ENCODE measurements at places on chromosomes 16 and 17.

DNA sequence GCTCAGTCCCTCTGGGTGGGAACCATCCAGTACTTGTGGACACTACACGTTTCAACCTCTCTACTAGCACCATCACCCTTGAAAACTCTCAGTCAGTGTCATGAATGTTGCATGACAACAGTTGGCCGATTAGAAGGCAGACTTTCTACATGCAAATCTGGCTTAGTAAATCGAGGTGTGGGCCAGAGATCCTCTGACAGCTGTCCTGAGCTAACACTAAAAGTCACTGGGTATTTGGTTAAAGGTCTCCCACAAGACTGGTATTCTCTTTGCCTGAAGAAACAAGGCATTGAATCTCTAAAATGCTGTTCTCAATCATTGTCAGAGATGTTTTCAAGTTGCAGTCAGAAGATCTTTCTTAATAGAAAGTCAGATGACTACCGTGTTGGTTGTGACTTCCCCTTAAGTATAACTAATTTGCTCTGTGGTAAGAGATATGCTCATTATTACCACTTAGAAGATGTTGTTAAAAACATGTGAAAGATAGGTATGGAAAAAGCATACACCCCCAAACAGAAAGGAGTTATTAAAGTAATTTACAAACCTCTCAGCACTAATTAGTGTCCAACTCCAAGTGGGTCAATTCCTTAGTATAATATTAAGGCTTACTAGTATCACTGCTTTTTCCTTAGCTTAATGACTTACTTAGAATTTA lies 62.3 kb downstream of the WNT3 start:
- no peak for DNase-seq

- no peak for DNase-seq
These were observed 6.4 kb downstream of the SMURF2 start for GRCh38 chr17:64655704-64656103.

GRCh38 chr17:34117332-34117731 lies 137.8 kb upstream of the CCL2 start:
- DNase-seq: no peak

DNA sequence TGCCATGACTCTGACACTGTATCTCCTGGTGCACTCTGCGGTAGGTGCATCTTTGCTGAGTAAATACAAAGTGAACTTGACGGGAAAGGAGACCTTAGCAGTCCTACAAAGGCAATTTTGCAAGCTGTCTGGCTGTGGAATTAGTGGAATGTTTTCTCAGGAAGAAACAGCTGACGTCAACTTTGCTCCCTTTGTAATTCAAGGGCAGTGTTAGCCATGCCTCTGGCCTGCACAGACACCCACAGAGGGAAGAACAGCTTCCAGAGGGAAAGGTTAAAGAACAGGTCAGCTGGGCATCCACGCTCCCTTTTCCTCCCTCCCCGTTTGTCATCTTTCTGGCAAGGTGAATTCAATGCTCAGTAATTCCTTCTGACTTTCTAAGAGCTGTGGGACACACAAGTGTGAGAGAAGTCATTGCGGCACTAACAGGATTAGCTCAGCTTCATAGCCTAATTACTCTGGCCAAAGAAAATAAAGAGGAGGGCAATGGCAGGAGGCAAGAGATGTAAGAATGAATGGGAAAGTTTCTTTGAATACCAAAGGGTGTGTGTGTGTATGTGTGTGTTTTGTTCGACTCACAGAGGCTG lies 476.9 kb upstream of the GOT2 start:
- DNase-seq: no peak

GRCh38 chr17:33797181-33797580 lies 457.9 kb upstream of the CCL2 start:
- DNase-seq: no peak

DNA sequence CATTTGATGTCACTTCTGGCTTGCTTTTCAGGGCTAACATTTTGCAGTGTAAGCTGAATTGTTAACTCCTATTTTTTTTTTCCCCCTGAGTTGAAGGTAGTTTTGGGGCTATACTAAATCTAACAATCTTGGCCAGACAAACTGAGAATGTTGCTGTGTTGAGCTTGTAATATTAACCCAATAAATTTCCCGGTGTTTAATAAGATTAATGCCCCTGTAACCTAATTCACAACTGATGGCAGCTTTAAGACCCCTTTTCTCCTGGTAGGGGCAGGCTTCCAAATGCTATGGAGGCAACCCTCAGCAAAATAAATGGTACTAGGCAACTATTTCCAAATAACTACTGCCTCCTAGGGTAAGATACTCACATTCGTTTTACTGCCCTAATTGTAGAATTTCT lies 549.6 kb upstream of the KIF2B start:
- no peak for DNase-seq

DNA sequence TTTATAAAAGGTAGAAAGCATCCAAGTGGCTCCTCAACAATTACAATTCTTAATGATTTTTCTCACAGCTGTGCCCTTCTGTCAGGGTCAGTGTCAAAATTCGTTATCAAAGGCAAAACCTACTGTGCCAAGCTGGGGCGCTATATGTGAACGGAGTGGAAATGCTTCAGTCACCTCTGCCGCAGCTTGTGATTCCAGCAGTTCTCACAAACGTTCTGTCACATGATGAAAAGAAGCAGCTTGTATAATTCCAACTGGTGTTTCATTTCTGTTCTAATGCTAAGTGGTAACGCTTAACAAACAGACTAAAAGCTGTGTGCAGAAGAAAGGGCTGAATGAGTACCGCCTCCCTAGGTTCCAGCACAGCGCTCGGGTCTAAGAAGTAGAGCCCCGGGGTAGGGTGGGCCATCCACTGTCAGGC lies 14.2 kb downstream of the PLD6 start:
- DNase-seq: no peak

GRCh38 chr16:23288209-23288608 lies 13.9 kb upstream of the SCNN1B start:
- no peak for DNase-seq

DNA sequence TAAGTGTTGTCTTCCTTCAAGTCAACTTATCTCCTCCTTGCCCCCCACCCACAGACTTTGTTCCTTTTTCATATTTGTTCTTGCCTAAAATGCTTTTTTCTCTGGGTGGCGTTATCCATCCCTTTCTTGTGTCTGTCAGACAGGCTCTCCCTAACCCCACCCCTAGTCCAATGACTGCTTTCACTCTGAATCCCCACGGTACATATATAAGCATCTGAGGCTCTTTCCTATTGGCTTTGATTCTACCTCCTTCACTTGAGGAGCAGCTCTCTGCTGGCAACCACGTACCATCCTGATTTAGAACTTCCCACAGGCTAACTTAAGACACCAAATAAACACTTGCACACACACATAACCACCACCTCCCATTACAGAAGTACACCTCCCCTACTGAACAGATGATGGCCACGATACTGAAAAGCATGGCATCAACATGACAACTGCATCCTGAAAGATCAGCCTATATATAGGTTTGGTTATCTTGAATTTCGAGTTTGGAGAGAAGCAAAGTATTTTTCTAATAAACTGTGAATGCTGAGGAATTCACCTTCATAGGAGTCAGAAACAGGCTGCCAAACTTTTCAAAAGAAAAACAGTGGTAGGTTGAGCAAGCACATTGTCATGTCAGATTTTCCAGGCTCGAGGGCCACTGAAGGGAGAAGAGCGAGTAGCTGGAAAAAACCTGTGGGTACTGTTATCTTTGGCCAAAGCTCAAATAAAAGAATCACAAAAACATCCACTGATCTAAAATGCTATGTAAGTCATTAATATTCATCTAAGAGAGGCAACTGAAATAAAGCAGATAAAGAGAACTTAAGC lies 24.3 kb downstream of the STAT3 start:
- no peak for DNase-seq

DNA sequence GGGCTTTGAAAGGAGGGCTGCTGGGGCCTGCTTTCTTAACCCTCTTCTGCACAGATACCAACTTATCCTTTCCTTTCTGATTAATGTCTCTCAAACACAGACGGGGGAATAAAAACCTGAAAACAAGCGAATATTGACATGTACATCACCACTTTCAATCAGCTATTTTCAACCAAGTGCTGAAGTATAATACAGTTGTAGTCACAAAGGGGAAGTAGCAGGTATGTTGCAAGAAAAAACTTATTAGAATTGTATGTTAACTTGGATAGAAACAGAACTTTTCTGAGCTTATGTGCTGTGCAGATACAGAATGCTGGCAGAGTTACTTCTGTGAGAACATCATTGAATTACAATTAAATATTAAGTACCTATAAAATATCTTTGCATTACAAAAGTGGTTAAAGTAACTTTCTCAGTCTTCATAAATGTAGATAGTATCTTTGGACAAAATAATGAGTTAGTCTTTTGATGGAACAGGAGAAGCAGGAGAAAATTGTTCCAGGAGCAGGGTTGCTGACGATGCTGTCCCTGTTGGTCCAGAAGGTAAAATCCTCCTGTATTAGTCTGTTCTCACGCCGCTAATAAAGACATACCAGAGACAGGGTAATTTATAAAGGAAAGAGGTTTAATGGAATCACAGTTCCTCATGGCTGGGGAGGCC lies 59.5 kb downstream of the RPTOR start:
- no peak for DNase-seq

GRCh38 chr17:38416840-38417209 lies 11.4 kb upstream of the ARHGAP23 start:
- DNase-seq: no peak

GRCh38 chr17:1532836-1533602 lies 16.6 kb upstream of the INPP5K start:
- DNase-seq: no peak

- DNase-seq: no peak
These were observed 79.0 kb downstream of the PLD6 start for GRCh38 chr17:17127156-17127555.

GRCh38 chr17:67818110-67819002 lies 6.9 kb upstream of the BPTF start:
- no peak for DNase-seq

GRCh38 chr16:15572329-15573001 lies 70.5 kb downstream of the MARF1 start:
- no peak for DNase-seq

- no peak for DNase-seq
These were observed 1354.0 kb downstream of the CDH8 start for GRCh38 chr16:60682219-60682618.

DNA sequence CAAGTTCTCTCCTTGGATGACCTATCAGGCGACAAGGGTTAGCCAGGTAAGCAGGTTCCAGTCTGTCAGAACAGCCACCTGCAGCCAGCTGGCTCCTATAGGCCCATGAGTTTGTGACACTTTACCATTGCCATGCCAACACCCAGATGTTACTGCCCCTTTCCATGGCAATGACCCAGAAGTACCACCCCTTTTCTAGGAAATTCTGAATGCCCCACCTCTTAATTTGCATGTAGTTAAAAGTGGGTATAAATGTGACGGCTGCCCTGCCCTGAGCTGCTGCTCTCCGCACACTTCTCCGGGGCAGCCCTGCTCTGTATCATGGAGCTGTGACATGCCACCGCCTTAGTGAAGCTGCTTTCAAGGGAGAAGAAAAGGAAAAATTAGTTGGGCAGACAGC lies 10.0 kb upstream of the SECTM1 start:
- DNase-seq: no peak

- DNase-seq: no peak
These were observed 72.3 kb downstream of the CYTH1 start for GRCh38 chr17:78709751-78710181.

GRCh38 chr17:75712446-75712845 lies 8.8 kb upstream of the ITGB4 start:
- no peak for DNase-seq

- DNase-seq: no peak
These were observed 11.1 kb downstream of the PIMREG start for GRCh38 chr17:6455321-6455705.

- DNase-seq: no peak
These were observed 31.2 kb upstream of the TENT4B start for GRCh38 chr16:50121721-50122445.

DNA sequence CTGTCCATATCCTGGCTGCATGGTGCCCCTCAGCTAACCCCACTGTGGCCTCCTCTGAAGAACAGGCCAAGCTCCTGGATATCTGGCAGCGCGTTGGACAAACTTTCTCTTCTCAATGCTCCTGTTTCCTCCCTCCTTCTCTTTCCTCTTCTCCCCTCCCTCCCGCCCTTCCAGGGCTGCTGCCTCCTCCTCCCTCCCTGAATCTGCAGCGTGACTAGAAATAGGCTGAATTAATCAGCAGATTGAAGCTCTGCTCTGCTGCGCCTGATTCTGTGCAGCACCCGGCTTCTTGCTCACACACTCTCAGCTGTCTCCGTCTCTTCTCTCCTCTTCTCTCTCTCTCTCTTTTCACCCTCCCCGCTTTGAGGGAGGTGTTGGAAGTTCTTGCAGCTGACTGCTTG lies 19.8 kb downstream of the TMEM94 start:
- DNase-seq: peak; percentile 36

- no peak for DNase-seq
These were observed 73.2 kb downstream of the CMIP start for GRCh38 chr16:81517629-81518438.

- DNase-seq: no peak
These were observed 78.8 kb downstream of the BMERB1 start for GRCh38 chr16:15513156-15513555.

DNA sequence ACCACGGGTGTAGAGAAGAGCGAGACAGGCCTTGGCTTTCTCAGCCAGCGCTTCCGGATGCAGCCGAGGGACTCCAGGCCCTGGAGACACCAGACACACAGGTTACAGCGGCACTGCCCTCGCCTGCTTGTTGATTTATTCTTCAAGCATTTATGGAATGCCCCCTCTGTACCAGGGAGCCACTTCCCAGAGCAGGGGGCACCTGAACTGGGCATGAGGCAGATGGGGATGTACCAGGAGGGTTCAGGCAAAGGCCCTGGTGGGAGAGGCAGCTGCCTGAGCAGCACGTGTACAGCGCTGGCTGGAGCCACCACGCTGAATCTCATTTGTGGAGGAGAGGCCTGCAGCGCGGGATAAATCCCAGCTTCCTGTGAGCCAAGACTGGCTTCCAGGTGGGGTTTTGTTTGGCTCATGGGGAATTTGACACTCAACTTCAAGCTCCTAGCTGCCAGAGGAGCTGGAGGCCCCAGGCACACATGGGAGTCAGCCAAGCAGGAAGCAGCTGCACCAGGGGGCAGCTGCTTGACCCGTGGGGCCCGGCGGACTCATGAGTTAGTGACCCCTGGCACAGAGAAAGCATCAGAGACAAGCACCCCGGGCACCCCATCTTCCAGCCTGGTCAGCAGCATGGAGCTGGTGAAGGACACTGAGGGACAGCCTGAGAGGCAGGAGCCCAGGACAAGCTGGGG lies 59.7 kb downstream of the IL21R start:
- DNase-seq: no peak

- DNase-seq: no peak
These were observed 503.4 kb upstream of the CDH8 start for GRCh38 chr16:62539657-62540056.

- no peak for DNase-seq
These were observed 2.2 kb upstream of the RPL38 start for GRCh38 chr17:74201250-74201649.

All from C1 segment of cervical spinal cord (tissue), 14 donors.